ENCODE measurements at places on chromosomes 1 and 21. TPM values are rescaled to one million over a fixed set of nuclear protein-coding genes. Genes with fewer than 3 reads are reported as not detected.

DNA sequence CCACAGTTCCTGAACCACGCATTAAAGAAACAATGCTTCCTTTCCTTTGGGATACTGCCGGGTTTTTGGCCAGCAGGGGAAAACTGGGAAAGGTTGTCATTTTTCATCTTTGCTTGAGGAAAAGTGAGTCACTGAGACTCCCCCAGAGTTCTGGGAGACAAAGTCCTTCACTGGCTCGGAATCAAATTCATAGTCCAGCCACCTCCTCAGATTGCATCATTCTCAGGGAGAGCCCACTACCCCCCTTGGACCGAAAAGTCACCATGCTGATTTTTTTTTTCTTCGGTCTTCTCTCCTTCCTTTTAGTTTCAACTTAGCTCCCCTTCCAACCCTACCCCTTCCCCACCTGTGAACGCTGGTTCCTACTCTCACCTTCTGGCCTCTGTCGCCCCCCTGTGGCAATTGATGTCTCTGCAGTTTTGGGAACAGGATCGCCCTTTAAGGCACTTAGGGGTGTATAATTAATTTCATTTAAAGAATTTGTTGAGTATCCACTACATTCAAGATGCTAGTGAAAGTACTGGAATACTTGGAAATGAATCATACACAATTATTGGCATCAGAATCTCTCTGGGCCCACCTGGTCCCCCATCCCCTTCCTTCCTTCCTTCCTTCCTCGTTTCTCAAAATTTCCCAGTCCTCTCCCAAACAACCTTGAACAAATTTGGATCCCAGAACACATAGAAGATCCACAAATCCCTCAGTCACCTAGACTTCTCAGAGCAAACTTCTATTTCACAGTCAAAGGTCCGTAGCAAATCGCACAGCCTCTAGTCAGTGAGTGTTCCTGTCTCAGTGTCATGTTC is 6.9 kb downstream of the ACKR1 start:
- DNase-seq: no peak
- peaks cover 42% of the 10 kb centered on the region for H3K27me3 ChIP-seq
- no peaks in the 10 kb centered on the region for H3K4me1 ChIP-seq
- no peak overlapping the region for H3K4me3 ChIP-seq

GRCh38 chr1:178607718-178608408 is 95.0 kb downstream of the TEX35 start:
- H3K4me3 ChIP-seq: no peak overlapping the region
- peaks cover 45% of the 10 kb centered on the region for H3K4me1 ChIP-seq
- peak overlapping the region; percentile 80 for H3K27ac ChIP-seq
- DNase-seq: no peak
- peaks cover 1% of the 10 kb centered on the region for H3K36me3 ChIP-seq

DNA sequence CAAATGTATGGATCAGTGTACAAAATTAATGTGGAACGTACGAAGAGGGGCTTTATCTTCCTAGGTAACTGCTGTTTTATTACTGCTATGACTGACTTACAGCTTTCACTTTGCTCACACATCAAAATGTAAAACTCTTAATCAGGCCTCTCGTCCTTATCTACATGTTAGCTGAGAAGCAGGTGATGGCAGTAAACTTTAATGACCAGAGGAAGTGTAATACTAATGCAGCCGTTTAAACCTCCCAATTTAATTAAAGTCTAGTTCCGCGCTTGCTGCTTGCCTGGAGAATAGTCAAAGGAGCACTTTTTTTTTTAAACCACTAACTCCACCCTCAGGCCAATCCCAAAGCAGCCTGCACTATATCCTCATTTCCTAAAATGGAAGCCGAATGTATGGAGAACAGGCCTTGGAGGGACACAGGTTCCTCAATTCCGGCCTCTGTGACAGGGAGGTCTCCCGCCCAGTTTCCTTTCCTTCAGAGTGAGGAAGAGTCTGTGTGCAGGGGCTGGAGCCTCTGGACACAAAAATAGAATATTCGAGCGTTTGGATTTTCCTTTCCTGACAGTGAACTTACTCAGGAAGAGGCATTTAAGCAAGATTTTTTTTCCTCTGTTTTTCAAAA is 36.7 kb upstream of the RASAL2 start:
- H3K4me1 ChIP-seq: peaks cover 90% of the 10 kb centered on the region
- no peak for DNase-seq
- no peak overlapping the region for H3K4me3 ChIP-seq
- no peaks in the 10 kb centered on the region for H3K27me3 ChIP-seq

DNA sequence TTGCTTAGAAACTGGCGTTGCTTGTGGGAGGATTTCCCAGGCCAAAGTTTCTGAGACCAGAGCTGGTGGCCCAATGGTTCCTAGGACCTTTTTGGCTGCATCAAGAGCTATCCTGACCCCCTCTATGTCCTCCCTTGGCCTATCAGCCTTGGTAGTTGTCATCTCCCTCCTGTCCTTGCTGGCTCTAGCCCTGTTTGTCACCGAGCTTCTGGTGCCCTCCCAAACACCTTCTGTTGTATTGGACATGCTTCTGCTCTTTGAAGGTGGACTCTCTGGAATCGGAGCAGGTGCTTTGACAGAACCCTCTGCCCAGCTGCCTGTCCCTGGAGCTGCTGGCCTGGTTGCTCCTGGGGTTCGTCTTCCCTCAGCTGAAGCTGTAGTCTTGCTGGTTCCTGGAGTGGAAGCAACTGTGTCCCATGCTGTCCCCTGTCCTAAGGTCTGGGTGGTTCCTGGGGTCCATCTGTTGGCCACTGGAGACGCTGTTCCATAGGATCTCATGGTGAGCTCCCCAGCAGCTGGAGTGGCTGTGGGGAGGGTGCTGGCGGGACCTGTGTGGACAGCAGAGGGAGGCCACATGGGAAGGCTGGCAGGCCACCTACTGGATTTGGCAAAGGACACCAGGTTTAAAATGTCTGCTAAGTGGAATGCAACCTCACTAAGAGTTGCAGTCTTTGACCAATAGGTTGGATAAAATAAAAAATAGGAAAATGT is 9.4 kb downstream of the FCAMR start:
- H3K4me3 ChIP-seq: no peak overlapping the region
- peaks cover 9% of the 10 kb centered on the region for H3K27me3 ChIP-seq
- no peaks in the 10 kb centered on the region for H3K4me1 ChIP-seq
- DNase-seq: no peak
- no peaks in the 10 kb centered on the region for H3K36me3 ChIP-seq
- no peak overlapping the region for H3K27ac ChIP-seq

GRCh38 chr1:109499081-109499480 is 5.2 kb downstream of the CYB561D1 start:
- DNase-seq: no peak
- H3K4me3 ChIP-seq: no peak overlapping the region
- H3K27ac ChIP-seq: peak overlapping the region; percentile 61
- peaks cover 2% of the 10 kb centered on the region for H3K36me3 ChIP-seq
- peaks cover 60% of the 10 kb centered on the region for H3K4me1 ChIP-seq
- H3K27me3 ChIP-seq: no peaks in the 10 kb centered on the region

DNA sequence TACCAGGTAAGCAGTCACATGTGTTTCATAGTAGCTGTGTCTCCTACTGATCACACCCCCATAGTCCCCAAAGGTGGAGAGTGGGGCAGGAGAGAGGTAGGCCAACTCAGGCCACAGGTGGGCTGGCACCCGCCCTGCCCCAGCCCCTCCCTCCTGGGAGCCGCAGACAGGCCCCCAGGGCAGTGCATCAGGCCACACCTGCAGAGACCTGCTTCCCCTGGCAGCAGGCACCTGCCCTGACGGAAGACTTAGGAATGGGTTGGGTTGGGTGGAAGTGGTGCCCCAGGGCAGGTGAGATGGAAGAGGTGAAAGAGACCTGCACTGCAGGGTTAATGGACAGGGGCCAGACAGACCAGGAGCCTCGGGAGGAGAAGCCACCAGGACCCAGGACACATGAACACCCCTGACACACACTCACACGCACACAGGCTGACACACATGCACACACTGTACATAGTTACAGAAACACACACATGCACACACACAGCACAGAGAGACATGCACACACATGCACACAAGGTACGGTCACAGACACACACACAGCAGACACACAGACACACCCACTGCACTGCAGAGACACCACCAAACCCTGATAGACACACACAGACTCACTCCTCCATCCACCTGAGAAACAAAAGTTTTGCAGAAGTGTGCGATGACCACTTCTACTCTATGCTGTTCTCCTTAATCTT is 1.7 kb upstream of the COL18A1 start:
- H3K27ac ChIP-seq: peak overlapping the region; percentile 58
- peak; percentile 68 for DNase-seq
- no peaks in the 10 kb centered on the region for H3K27me3 ChIP-seq
- peak overlapping the region; percentile 71 for H3K4me3 ChIP-seq
- peaks cover 6% of the 10 kb centered on the region for H3K36me3 ChIP-seq

DNA sequence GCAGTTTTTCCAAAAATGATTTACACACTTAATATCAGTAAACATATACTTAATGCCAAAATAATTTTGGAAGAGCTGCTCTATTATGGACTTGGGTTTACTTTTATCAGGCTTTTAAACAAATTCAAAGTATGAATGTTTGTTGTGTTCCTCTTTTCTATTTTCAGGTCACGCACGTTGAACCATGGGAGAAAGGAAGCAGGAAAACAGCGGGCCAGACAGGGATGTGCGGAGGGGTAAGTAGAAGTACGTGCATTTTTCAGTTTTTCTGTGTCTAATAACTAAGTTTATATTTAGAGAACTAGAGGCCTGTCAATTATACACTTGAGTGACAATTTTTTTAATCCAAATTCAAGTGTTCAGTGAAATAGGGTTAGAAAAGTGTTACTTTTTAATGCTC is 3.4 kb downstream of the PRPF38B start:
- H3K36me3 ChIP-seq: peaks cover 36% of the 10 kb centered on the region
- H3K27me3 ChIP-seq: no peaks in the 10 kb centered on the region

- no peak overlapping the region for H3K4me3 ChIP-seq
- DNase-seq: no peak
- H3K27me3 ChIP-seq: peaks cover 4% of the 10 kb centered on the region
- H3K27ac ChIP-seq: no peak overlapping the region
- H3K36me3 ChIP-seq: peaks cover 4% of the 10 kb centered on the region
Observed at GRCh38 chr1:204574865-204575163, 58.6 kb downstream of the MDM4 start.

The NUCKS1 gene
- total RNA-seq: 203 TPM

The NRIP1 gene
- 22.4 TPM for total RNA-seq

The TRIM58 gene
- total RNA-seq: 1.7 TPM

The KRTAP19-3 gene
- total RNA-seq: not detected

The SERTAD4 gene
- total RNA-seq: 71.7 TPM
